GM12878 (cell line): ENCODE measurements at places on chromosomes 7 and 10. TPM values are rescaled to one million over a fixed set of nuclear protein-coding genes. Genes with fewer than 3 reads are reported as not detected.

The ZKSCAN1 gene
- 34.4 and 35.8 TPM in 2 replicates for total RNA-seq

The CCDC3 gene
- 0.08 and 0.16 TPM in 2 replicates for total RNA-seq

DNA sequence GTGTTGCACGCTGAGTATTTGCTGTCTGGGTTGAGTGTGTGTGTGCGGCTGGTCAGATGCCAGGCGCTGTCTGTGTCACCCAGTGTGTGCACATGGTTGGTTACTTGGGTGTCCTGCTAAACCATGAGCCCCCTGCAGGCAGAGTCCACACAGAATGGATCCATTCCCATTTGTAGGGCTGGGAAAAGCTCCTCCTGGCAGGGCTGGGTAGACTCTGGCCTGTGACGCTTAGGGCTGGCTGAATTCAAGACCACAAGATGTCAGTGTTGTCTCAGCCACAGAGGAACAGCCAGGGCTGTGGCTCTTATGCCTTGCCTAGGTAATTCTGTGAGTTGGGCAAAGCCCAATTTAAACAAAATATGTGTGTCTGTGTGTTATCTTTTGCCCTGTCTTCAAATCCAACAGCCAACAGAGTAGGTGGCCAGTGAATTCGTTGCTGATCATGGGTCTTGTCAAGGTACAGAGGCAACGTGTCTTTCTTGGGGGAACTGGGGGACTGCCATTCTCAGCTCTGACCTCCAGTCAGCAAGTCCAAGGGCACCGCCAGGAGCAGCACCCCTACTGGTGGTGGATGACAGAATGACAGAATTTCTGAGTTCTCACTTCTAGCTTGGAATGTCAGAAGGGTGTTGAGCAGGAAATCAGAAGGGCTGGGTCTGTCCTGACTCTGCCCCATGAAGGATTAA is 285.1 kb downstream of the CCSER2 start:
- no peaks in the 10 kb centered on the region for H3K27me3 ChIP-seq
- DNase-seq: no peak
- no peaks in the 10 kb centered on the region for H3K4me1 ChIP-seq
- no peaks in the 10 kb centered on the region for H3K36me3 ChIP-seq

DNA sequence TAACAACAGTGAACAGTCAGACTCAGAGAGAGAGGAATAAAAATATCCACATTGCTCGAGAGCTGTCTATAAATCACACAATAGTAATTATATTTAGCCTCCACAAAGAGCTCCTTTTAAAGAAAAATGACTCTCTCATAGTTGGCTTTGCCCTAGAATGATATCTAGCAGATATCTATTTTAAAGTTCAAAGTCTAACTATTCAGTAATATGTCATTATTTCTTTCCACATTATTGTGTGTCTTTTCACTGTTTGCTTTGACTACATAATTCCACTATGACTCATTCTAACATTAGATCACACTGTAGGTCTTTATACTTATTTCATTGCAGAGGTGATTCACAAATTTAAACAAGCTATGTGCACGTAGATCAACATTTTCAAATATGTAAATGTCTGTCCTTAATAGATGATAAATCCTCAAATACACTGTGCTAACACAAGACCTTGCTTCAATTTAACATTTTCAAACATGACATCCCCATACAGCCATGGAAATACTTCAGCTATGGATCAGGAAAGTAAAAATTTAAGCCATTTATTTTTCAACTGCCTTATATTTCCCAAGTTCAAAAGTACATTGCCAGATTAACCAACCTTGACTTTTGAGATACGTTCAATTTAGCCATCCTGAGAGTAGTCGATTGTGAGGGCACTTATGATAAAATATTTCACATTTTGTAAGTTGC is 99.9 kb upstream of the AKR1E2 start:
- H3K27ac ChIP-seq: no peak overlapping the region
- H3K27me3 ChIP-seq: no peaks in the 10 kb centered on the region
- no peaks in the 10 kb centered on the region for H3K36me3 ChIP-seq
- no peak for DNase-seq
- no peaks in the 10 kb centered on the region for H3K4me1 ChIP-seq

GRCh38 chr10:102598243-102598642 is 46.0 kb upstream of the TRIM8 start:
- H3K4me3 ChIP-seq: no peak overlapping the region
- peaks cover 9% of the 10 kb centered on the region; the same call in 1 of the 2 replicates for H3K36me3 ChIP-seq
- no peak for DNase-seq

DNA sequence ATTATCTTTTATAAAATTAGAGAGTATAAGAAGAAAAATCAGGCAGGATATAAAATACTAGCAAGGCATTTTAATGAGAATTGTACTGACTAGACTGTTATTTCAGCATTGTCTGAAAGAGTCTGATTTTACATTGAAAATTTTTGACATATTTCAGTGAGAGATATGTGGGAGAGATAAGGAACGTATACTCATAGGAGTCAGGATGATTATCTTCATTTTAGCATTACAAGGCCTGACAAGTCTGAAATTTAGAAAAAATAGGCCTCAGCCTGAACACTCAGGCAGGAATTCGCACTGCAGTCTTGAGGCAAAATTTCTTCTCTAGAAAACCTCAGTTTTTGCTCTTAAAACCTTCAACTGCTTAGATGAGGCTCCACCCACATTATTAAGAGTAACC is 386.0 kb downstream of the HGF start:
- H3K27ac ChIP-seq: no peak overlapping the region
- no peaks in the 10 kb centered on the region for H3K27me3 ChIP-seq
- H3K4me3 ChIP-seq: no peak overlapping the region
- H3K4me1 ChIP-seq: no peaks in the 10 kb centered on the region
- H3K36me3 ChIP-seq: no peaks in the 10 kb centered on the region
